Esophagus squamous epithelium (tissue), 5 donors: ENCODE measurements at places on chromosomes 6 and 20. TPM values are rescaled to one million over a fixed set of nuclear protein-coding genes. Genes with fewer than 3 reads are reported as not detected.

The NKX2-4 gene
- not detected for total RNA-seq

The GRM4 gene
- not detected for total RNA-seq

GRCh38 chr6:31209137-31209536 lies 38.7 kb upstream of the POU5F1 start:
- DNase-seq, result no peak
- H3K27me3 ChIP-seq, result no peaks in the 10 kb centered on the region
- no peaks in the 10 kb centered on the region for H3K4me1 ChIP-seq

DNA sequence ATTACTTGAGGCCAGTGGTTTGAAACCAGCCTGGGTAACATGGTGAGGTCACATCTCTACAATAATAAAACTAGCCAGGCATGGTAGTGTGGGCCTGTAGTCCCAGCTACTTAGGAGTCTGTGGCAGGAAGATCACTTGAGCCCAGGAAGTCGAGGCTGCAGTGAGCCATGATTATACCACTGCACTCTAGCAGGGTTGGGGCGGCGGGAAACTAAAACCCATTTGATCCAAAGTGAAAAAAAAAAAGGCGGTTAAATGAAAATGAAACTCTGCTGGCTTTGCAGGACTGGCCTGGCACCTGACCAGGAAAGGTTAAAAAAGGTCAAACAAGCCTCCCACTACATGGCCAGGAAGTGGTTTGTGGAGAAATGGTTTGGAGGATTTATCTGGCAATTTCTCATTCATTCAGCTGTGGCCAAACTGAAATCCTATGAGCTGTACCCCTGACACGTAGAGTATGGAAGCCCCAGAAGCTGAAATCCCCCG lies 36.6 kb downstream of the MTRES1 start:
- H3K4me3 ChIP-seq, result no peak overlapping the region
- DNase-seq, result no peak
- peaks cover 16% of the 10 kb centered on the region for H3K4me1 ChIP-seq
- no peaks in the 10 kb centered on the region for H3K27me3 ChIP-seq
- peaks cover 14% of the 10 kb centered on the region for H3K36me3 ChIP-seq
- no peak overlapping the region for H3K27ac ChIP-seq

DNA sequence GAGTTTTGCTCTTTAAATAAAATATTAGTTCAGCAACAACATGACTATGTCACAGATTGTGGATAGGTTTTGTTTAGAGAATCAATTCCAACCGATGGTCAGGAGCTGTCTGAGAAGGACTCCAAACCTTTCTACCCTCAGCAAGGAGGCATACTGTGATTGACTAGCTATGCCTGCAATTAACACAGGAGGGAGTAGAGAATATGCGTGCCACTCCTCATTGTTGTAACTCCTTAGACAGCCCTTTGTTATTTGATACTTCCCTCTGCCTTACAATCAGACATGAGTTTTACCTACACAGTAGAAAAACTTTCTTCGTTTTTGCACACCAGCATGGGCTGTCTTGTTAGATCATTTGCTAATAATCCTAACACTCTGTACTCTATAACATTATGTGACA lies 796.5 kb downstream of the PRIM2 start:
- no peak overlapping the region for H3K27ac ChIP-seq
- no peaks in the 10 kb centered on the region for H3K36me3 ChIP-seq
- no peaks in the 10 kb centered on the region for H3K27me3 ChIP-seq
- DNase-seq, result no peak
- no peak overlapping the region for H3K4me3 ChIP-seq

- no peaks in the 10 kb centered on the region for H3K4me1 ChIP-seq
- H3K27ac ChIP-seq, result no peak overlapping the region
- H3K4me3 ChIP-seq, result no peak overlapping the region
- DNase-seq, result no peak
Measured at GRCh38 chr6:142335415-142335814, 33.6 kb downstream of the ADGRG6 start.

GRCh38 chr6:125528621-125529041 lies 220.8 kb upstream of the HEY2 start:
- no peak overlapping the region for H3K4me3 ChIP-seq
- no peak overlapping the region for H3K27ac ChIP-seq
- DNase-seq, result no peak
- no peaks in the 10 kb centered on the region for H3K4me1 ChIP-seq

GRCh38 chr6:170039156-170040114 lies 251.4 kb downstream of the DLL1 start:
- peaks cover 11% of the 10 kb centered on the region for H3K27me3 ChIP-seq
- no peak overlapping the region for H3K27ac ChIP-seq
- peaks cover 6% of the 10 kb centered on the region for H3K4me1 ChIP-seq
- H3K4me3 ChIP-seq, result no peak overlapping the region
- no peaks in the 10 kb centered on the region for H3K36me3 ChIP-seq

The TRAM2 gene
- 3.7 TPM for total RNA-seq

GRCh38 chr20:44909872-44910689 lies at the start of gene PABPC1L:
TSS of gene PABPC1L (plus strand) at chr20:44910060. CDS start at chr20:44910144, 84 bp downstream.
- no peaks in the 10 kb centered on the region for H3K27me3 ChIP-seq
- H3K27ac ChIP-seq, result peak within 1 kb of the TSS; percentile 15
- H3K4me1 ChIP-seq, result peaks cover 27% of the 10 kb centered on the region
- no peaks in the 10 kb centered on the region for H3K36me3 ChIP-seq
- DNase-seq, result no peak
- H3K4me3 ChIP-seq, result peak within 1 kb of the TSS; percentile 84

GRCh38 chr20:25039697-25040437 lies 18.1 kb downstream of the ACSS1 start:
- H3K4me3 ChIP-seq, result no peak overlapping the region
- peaks cover 62% of the 10 kb centered on the region for H3K4me1 ChIP-seq
- H3K36me3 ChIP-seq, result no peaks in the 10 kb centered on the region
- H3K27me3 ChIP-seq, result no peaks in the 10 kb centered on the region
- H3K27ac ChIP-seq, result peak overlapping the region; percentile 80

The GHRH gene
- total RNA-seq, result not detected

The PLCB4 gene
- total RNA-seq, result 1.7 TPM

The C6orf52 gene
- total RNA-seq, result not detected

DNA sequence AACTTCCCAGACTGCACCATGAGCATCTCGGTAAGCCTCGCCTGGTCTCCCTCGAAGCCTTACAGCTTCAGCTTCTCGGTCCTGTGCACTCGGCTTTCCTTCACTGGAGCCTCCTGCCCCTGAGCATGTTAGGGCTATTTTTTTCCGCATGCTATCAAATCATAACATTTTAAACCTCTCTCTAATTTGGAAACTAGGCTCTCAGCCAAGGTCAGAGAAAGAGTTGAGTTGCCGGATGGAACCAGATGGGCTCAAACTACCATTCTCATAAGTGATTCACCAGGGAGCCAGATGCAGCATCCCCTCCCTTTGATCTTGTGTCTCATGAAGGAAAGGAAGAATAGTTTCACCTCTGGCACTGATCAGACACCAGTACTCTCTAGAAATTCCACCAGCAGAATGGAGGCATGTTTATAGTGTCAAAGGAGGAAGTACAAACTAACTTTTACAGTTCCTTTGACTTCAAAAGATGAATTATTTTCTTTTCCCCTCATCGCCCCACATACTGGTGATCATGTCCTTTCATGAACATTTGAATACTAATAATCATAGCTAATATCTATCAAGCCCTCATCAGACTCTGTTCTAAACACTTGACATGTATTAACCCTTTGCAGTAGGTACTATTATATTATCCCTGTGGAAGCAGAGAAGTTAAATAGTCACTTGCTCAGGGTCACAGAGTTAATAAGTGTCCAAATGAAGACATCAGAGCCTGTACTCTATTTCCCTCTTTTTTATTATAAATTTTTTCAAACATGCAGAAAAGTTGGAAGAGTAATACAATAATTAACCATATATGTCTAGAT lies 46.7 kb downstream of the MAP1LC3A start:
- H3K4me3 ChIP-seq, result no peak overlapping the region
- peak overlapping the region; percentile 69 for H3K27ac ChIP-seq
- H3K36me3 ChIP-seq, result no peaks in the 10 kb centered on the region
- DNase-seq, result no peak

GRCh38 chr6:28693033-28693750 lies 167.5 kb downstream of the GPX5 start:
- H3K27ac ChIP-seq, result no peak overlapping the region
- peaks cover 4% of the 10 kb centered on the region for H3K27me3 ChIP-seq
- DNase-seq, result no peak
- no peaks in the 10 kb centered on the region for H3K36me3 ChIP-seq
- H3K4me3 ChIP-seq, result no peak overlapping the region
- H3K4me1 ChIP-seq, result no peaks in the 10 kb centered on the region

GRCh38 chr6:117951783-117952182 lies 44.7 kb downstream of the SLC35F1 start:
- no peak for DNase-seq
- no peak overlapping the region for H3K4me3 ChIP-seq
- no peaks in the 10 kb centered on the region for H3K4me1 ChIP-seq

The DEFB132 gene
- total RNA-seq, result not detected

DNA sequence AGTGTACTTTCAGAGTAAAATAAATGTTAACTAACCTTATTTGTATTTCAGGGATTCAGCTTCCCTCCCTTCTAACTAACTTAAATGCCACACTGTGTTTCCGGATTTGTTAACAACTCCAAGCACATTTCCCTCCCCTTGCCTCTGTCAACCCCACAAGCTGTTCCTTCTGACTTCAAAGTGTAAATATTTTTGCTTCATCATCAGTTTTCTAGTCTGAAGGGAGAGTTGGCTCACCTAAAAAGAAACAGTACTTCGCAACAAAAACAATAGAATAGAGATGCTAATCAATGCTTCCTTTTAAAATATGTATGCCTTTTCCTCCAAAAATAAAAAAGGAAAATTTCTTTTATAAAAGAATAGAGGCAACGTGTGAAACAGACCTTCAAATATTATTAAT lies 132.6 kb downstream of the THEMIS start:
- no peak overlapping the region for H3K27ac ChIP-seq
- H3K4me1 ChIP-seq, result no peaks in the 10 kb centered on the region
- H3K27me3 ChIP-seq, result no peaks in the 10 kb centered on the region
- H3K4me3 ChIP-seq, result no peak overlapping the region
- no peak for DNase-seq
- no peaks in the 10 kb centered on the region for H3K36me3 ChIP-seq

- no peaks in the 10 kb centered on the region for H3K4me1 ChIP-seq
- H3K27me3 ChIP-seq, result no peaks in the 10 kb centered on the region
- no peaks in the 10 kb centered on the region for H3K36me3 ChIP-seq
- no peak overlapping the region for H3K27ac ChIP-seq
- DNase-seq, result no peak
Measured at GRCh38 chr20:35049776-35050352, 42.7 kb downstream of the TRPC4AP start.

DNA sequence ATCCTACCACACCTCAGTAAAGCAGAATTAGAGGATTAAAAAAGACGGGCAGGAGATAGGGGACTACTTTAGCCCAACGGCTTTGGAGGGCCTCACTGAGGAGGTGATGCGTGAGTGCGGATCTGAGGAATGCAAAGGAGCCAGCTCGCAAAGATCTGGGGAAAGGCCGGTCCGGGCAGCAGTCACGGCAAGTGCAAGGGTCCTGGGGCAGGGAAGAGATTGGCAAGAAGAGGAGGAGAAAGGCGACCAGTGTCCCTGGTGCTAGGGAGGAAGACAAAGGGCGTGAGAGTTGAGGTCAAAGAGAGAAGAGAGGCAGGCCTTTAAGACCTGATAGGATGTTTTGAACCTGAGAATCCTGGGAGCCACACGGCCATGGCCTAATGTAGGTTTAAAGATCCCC lies 86.8 kb downstream of the KCNB1 start:
- no peaks in the 10 kb centered on the region for H3K36me3 ChIP-seq
- no peak overlapping the region for H3K4me3 ChIP-seq
- peak overlapping the region; percentile 87 for H3K27ac ChIP-seq
- H3K4me1 ChIP-seq, result peaks cover 18% of the 10 kb centered on the region

GRCh38 chr6:127435626-127436220 lies 23.5 kb downstream of the KIAA0408 start:
- no peaks in the 10 kb centered on the region for H3K36me3 ChIP-seq
- DNase-seq, result no peak
- H3K4me1 ChIP-seq, result no peaks in the 10 kb centered on the region

- peak within 1 kb of the TSS; percentile 85 for H3K27ac ChIP-seq
- H3K36me3 ChIP-seq, result no peaks in the 10 kb centered on the region
- peaks cover 99% of the 10 kb centered on the region for H3K27me3 ChIP-seq
- no peak for DNase-seq
- peak within 1 kb of the TSS; percentile 40 for H3K4me3 ChIP-seq
- H3K4me1 ChIP-seq, result peaks cover 38% of the 10 kb centered on the region
Measured at GRCh38 chr6:6006428-6007365, at the start of gene NRN1. TSS of gene NRN1 (minus strand) at chr6:6006925. CDS start at chr6:6006749, 176 bp downstream.

The ZC3H12D gene
- total RNA-seq, result 4.3 TPM

GRCh38 chr6:170140129-170140528 lies 150.7 kb downstream of the DLL1 start:
- no peaks in the 10 kb centered on the region for H3K4me1 ChIP-seq
- no peak overlapping the region for H3K27ac ChIP-seq
- no peak overlapping the region for H3K4me3 ChIP-seq
- H3K36me3 ChIP-seq, result no peaks in the 10 kb centered on the region
- H3K27me3 ChIP-seq, result no peaks in the 10 kb centered on the region
- no peak for DNase-seq

DNA sequence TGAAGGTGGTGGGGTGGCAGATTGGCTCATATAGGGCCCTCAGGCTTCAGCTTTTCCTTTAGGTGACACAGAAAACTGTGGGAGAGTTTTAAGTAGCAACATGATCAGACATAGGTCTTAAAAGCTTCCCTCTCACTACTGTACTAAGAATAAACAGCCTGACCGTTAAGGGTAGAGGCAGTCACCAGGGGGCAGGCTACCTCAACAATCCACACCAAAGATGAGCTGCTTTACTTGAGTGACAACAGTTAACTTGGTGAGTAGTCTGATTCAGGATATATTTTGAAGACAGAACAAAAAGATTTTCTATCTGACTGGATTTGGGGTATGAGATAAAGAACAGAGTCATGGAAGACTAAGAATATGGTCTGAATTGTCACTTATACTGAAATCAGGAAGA lies 193.1 kb upstream of the SHLD1 start:
- no peak for DNase-seq
- H3K27ac ChIP-seq, result no peak overlapping the region
- H3K4me1 ChIP-seq, result no peaks in the 10 kb centered on the region
- no peaks in the 10 kb centered on the region for H3K27me3 ChIP-seq

The RALGAPA2 gene
- total RNA-seq, result 13.3 TPM

DNA sequence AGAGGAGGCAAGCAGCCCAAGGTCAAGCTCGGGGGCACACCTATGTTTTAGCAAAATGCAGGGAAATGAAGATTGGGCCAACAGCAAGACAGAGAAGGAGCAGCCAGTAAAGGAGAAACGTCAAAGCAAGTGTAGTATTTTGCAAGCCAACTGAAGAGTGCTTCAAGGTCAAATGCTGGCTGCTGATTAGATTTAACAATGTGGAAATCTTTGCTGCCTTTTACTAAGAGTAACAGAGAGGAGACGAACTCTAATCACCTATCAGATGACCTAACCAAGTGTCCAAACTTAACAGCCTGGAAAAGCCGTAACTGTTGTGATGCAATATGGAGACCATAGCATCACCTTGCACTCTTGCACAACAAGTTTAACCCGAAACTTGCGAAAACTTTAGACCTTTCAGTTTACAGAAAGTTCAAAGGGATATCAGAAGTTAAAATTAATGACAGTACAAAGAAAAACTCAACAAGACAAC lies 30.4 kb downstream of the AKIRIN2 start:
- no peak overlapping the region for H3K4me3 ChIP-seq
- peaks cover 91% of the 10 kb centered on the region for H3K36me3 ChIP-seq
- no peak overlapping the region for H3K27ac ChIP-seq
- H3K27me3 ChIP-seq, result no peaks in the 10 kb centered on the region

GRCh38 chr6:138953451-138953850 lies 34.6 kb downstream of the REPS1 start:
- no peak for DNase-seq
- H3K4me1 ChIP-seq, result peaks cover 38% of the 10 kb centered on the region
- no peak overlapping the region for H3K4me3 ChIP-seq
- H3K27ac ChIP-seq, result no peak overlapping the region
- H3K27me3 ChIP-seq, result no peaks in the 10 kb centered on the region
- no peaks in the 10 kb centered on the region for H3K36me3 ChIP-seq
